AG04450 (cell line): ENCODE measurements at places on chromosomes 5 and 9.

GRCh38 chr5:16736158-16736995, 119.6 kb upstream of the RETREG1 start:
- DNase-seq = peak; percentile 54

GRCh38 chr9:78370991-78371390, 74.1 kb downstream of the PSAT1 start:
- DNase-seq = no peak

- no peak for DNase-seq
Measured at GRCh38 chr5:68266457-68266856, 50.9 kb downstream of the PIK3R1 start.

DNA sequence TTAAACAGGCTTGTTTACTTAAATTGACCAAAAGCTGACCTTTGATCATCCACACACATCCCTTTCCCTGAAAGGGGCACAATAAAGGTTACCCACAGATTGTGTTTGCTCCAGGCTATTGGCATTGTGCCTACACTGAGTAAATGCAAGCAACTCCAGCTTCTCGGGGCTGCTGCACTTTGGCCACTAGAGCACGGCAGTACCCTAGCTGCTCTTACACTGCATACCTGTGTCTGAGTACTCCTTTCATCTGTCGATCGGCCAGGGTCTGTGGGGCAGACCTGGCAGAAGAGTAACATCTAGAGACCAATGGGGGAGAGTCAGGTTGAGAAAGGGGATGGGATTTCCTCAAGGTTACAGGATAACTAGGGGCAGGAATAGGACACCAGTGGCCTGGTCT, 281.9 kb upstream of the NMUR2 start:
- no peak for DNase-seq

- DNase-seq = no peak
Measured at GRCh38 chr9:36161187-36161586, 8.0 kb upstream of the CCIN start.

DNA sequence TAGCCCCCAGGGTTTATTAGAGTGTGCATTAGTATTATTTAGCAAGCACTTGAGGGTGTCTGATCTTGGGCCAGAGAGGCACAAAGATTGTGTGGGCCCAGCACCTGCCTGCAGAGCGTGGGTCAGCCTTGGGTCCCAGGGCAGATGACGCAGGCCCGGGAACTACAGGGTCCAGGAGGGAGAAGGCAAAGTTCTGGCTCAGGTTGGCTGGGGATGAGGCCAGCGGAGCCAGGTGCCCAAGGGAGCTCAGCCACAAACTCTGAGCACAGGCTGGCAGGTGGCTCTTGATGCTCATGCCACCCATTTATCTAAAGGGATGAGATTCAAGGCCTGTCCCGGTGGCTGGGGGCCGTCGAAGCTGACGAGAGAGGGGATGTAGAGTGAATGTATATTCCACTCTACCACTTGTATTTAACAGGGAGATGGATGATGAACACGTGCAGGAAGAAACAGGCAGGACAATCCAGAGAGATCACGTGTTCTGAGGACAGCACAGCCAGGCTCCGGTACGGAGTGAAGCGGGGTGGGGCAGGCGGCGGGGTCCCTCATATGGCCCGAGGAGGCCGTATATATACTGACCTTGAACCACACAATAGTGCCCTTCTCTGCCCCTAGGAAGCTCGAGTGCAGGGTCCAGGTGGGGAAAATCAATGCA, 818 bp upstream of the OBP2A start:
- no peak for DNase-seq

DNA sequence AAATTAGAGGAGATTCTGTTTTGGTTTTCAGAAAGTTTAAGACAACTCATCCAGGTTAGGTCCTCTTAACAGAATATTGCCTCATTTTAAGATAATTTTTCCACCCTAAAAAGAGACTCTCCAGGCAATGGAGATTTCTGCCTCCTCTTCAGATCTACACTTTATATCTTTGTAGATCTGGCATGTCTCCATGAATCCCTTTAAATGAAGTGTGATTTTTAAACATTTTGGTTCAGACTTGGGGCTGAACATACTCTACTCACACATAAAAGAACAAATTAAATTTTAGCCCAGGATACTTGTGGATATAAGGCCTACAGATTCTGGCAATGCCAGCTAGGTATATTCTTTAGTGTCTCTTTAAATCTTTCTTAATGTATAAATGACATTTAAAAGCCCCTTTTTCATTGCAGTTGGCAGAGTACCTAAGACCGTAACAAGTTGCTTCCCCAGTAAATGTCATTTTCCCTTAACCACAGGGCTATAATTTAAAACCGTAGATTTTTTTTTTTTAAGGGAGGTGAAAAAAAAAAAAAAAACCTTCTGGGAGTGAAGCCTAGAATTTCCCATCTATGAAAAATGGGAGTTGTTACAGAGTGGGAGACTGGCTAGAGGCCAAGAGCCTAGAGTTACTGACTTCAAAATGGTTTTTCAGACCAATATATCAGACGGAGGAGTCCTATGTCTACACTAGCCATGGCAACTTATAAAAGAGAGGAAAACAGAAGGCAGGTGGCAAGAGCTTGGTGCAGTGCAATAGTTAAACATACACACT, 207.8 kb upstream of the TARS1 start:
- no peak for DNase-seq
